Coronary artery (tissue), 2 donors: ENCODE measurements at places on chromosomes 6 and 20.

DNA sequence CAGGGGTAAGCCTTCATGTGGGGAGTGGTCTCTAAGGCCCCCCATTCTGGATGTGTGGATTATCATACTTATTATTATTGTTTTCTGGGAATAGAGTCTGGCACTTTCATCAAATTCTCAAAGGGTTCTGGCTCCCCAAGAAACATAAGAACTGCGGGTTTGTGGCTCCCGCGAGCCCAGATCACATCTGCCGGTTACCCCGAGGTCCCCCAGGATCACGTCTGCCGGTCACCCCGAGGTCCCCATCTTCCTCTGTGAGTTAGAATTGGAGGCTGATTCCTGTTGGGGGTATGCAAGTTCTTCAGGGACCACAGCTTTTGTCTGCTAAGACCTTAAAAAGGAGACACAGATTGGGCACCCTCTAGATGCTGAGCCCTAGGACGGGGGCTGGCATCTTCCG lies 116.7 kb upstream of the FRMD1 start:
- peak; percentile 52 for DNase-seq

DNA sequence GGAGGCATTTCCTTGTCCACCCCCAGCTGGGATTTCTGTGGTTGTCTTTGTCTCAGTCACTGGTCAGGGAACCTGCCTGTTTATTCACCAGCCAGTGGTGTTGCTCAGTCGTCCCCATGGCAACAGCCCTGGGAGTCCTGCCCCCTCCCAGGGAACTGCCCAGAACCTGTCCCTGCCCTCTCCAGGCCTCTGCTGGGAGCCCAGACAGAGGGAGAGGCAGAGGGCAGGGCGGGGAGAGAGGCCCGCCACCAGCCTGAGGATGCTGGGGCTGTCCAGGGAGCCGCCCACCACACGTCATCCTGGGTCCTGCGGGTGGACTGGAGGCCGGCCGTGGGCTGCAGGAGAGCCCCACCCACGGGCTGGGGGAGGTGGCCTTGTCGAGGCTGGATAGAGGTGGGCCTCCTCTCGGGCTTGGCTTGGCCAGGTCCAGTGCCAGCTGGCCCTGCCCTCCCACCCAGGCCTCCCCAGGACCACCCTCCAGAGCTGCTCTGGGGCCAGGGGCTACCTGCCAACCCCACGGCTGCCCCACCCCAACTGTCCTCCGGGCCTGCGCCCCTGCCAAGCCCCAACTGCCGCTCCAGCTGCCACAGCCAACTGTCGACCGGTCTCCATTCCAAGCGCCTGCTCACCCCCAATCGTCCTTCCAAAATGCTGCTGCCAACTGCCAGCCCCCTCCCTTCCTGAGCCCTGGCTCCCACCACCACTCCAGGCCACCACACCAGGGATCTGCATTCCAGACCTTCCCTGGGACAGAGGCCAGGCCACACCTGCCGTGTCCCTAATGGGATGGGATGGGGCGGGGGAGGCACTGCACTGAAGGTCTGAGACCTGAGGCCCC lies 4.2 kb upstream of the ZBTB46 start:
- peak; percentile 90 for DNase-seq

DNA sequence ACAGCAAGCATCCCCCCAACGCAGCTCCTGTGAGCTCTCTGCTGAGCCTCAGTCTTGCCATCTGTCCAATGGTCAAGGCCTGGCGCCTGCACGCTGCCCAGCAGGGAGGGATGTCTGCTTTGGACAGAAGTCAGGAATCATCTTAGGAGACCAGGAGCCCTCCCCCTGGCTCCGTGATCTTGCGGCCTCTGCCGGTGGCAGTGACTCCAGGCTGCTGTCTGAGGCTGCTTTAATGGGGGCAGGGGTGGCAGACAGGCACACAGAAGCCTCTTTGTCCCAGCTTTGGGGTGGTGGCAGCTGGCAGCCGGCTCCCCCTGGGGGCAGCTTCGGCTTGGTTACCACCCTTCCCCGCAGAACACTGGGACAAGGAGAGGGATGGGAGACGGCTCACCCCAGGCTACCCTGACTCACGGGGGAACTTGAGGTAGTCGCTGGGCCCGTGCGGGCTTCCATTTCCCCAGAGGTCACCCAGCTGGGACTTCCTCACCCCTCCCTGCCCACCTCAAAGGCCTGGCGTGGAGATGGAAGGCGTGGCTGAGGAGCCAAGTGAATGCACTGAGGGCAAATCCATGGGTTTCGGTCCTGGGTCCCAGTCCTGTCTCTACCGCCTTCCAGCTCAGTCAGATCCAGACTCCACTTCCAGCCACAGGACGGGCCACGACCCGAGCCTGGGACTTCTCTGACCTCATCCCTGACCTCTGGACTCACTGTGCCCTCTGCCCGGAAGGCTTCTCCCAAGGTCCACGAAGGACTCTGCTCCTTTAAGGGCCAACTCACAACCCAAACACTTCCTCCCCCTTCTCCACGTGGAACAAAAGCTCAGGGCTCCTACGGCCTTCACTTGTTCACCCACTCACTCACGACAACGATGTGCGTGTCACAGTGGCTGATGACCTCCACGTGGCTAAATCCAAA lies 14.8 kb downstream of the PEDS1 start:
- no peak for DNase-seq

DNA sequence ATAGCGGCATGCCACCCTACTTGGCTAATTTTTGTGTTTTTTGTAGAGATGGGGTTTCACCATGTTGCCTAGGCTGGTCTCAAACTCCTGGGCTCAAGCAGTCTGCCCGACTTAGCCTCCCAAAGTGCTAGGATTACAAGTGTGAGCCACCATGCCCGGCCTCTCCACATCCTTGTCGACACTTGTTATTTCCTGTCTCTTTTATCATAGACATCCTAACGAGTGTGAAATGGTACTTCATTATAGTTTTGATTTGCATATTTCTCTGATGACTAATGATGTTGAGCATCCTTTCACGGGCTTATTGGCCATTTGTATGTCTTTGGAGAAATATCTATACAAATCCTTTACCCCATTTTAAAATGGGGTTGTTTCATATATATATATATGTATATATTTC lies 39.0 kb upstream of the ASXL1 start:
- DNase-seq, result no peak

GRCh38 chr20:701401-702129 lies 26.0 kb upstream of the SCRT2 start:
- no peak for DNase-seq

DNA sequence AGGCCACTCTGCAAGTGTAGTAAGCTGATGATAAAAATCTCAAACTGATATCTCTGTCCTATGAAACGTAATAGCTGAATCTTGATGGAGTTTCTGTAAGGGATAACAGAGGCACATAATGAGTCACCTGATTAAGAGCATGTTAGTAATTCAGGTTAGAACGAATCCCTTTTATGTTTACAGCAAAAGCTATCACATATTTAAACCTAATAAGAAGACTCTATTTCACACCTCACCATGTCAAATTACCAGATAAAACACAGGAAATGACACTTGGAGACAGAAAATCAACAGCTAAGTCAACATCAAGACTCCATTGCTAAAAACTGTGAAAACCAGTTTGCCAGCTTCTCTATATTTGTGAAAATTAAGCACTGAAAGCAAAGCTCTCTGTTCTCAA lies 11.8 kb downstream of the CST7 start:
- no peak for DNase-seq

- DNase-seq, result peak; percentile 67
Observed at GRCh38 chr6:158760618-158761250, 58.4 kb downstream of the EZR start.

GRCh38 chr20:56809668-56810067 lies 180.6 kb downstream of the TFAP2C start:
- no peak for DNase-seq

DNA sequence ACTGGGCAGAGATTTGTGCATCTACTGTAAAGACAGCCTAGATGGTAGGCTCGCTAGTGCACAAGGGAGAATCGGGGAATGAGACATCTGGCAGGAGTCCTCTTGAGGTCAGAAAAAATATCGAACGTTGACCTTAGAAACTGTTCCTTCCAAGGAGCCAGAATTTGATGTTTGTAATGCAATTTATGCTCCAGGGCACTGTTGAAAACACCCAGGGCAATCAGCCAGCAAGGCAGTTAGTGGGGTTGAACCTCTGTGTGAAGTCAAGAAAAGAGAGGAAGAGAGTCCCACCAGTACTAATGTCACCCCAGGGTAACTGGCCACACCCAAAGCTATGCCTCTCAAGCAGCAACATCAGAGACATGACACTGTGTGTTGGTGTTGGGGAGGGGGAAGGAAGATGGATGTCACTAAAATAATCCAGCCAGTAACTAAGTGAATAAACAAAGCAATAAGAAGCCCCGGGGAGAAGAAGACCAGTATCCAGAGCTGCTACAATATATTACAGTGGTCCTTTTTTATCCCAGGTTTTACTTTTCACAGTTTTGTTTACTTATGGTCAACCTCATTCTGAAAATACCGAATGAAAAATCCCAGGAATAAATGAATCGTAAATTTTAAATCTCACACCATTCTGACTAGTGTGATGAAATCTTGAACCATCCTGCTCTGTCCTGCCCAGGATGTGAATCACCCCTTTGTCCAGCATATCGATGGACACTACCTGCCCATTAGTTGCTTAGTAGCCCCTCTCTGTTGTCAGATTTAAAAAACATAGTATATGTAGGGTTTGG lies 32.9 kb upstream of the PDE10A start:
- no peak for DNase-seq

GRCh38 chr6:43284991-43285781 lies 12.9 kb upstream of the SLC22A7 start:
- no peak for DNase-seq

DNA sequence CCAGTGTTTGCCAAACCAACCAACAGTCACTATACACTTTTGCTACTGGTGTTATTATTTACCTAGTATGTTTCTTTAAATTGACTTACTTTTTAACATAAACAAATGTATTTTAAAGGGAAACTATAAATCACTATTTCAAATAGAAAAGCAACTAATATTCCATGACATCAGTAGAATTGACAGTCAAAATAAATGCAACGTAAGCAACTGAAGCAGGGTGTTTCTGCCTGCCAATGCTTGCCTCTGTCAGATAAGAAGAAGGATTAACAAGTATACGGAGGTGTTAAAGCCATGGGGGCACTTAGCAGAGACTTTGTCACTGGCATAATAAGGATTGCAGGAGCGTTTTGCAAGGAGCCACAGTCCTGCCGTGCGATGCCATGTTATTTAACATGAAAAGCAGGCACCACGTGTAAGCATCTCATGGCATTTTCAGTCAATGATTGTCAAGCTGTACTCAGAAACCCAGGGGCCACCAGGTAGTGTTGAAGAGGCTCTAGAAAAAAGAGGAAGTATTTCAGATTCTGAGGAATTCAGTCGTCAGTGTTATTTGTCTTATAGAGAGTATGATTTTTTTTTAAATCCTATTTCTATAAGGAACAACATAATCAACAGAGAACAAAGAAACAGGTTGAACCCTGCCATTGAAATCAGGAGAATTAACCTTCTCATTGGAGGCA lies 131.7 kb downstream of the BFSP1 start:
- no peak for DNase-seq

- DNase-seq, result no peak
Observed at GRCh38 chr6:70973604-70974003, 16.7 kb upstream of the B3GAT2 start.

DNA sequence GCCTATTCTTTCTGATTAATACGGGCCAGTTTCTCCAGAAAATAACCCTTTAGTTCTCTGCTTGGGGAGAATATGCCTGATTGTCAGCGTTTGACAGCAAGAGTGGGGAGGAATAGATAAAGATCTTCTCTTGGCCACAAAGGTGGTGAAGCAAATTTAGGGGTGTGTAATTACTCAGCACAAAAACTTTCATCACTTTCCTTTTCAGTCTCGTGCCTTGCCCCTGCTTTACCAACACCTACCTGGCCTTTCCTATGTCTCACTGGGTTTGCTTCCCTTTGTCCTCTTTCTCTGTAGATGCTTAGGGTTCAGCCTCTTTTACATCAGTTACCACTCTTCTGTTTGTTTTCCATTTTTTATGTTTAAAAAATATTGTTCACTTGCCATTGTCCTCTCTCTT lies 99.2 kb downstream of the MCHR2 start:
- DNase-seq, result no peak

GRCh38 chr20:4435225-4435624 lies 286.5 kb upstream of the PRND start:
- no peak for DNase-seq

- DNase-seq, result no peak
Observed at GRCh38 chr6:14499841-14500240, 382.3 kb downstream of the CD83 start.

DNA sequence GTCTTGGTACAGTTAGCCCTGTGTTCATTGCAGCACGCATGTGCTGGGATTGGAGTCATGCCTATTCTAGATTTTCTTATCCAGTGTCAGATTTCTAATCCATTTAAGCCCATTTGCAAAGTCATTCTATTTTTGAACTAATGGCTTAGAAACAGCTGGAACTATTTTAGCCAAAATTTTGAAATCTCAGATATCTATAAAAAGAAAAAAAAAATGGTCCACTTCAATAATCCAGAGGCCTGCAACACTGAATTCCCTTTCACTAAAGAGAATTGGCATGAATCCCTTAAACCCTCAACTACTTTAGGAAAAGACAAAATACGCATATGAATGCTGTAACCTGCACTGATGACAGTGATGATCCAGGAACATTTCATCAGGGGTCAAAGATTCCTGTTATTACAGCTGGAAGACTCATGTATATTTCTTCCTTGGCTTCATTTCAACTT lies 1.5 kb downstream of the COL21A1 start:
- DNase-seq, result no peak

DNA sequence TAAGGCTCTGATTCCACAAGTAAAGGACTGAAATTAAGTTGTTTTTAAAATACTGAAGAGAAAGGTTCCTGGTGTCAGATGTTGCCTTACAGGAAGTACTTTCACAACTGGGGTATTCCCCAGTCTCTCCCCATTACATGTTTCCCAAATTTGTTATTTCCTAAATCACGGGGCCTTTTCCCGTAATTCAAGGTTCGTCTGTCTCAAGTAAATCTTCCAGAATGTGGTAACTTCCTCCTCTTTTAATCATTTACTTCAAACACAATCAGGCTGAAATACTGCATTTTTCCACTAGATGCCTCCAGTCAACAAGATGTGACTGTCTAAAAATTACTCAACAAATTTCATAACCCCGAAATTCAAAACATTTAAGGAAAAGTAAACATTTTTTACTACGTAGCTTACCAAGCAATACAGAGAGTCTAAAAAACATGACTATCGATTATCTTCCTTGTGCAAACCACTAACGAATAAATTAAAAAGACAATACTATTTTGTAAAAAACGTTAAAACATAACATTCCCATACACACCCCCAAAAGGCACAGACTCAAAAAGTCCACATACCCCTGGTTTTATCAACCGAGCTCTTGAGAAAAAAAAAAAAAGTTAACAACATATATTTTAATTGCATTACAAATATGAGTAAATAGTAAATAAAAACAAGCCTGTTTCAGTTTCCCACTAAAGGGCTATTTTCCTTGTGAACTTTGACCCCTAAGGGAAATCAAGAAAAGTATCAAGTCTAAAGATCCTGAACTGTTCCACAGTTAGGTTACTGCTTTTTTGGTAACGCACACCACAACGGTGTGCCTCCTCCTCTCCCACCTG lies 1.7 kb downstream of the SOD2 start:
- DNase-seq, result no peak
